ENCODE measurements at places on chromosomes 3 and 15.
A peak's percentile ranks its signal among the peaks of the same experiment; 100 is the strongest.

GRCh38 chr15:93049914-93050578 lies 39.0 kb downstream of the RGMA start:
- no peaks in the 10 kb centered on the region for H3K27me3 ChIP-seq
- DNase-seq, result no peak
- H3K4me1 ChIP-seq, result no peaks in the 10 kb centered on the region
- H3K36me3 ChIP-seq, result no peaks in the 10 kb centered on the region

DNA sequence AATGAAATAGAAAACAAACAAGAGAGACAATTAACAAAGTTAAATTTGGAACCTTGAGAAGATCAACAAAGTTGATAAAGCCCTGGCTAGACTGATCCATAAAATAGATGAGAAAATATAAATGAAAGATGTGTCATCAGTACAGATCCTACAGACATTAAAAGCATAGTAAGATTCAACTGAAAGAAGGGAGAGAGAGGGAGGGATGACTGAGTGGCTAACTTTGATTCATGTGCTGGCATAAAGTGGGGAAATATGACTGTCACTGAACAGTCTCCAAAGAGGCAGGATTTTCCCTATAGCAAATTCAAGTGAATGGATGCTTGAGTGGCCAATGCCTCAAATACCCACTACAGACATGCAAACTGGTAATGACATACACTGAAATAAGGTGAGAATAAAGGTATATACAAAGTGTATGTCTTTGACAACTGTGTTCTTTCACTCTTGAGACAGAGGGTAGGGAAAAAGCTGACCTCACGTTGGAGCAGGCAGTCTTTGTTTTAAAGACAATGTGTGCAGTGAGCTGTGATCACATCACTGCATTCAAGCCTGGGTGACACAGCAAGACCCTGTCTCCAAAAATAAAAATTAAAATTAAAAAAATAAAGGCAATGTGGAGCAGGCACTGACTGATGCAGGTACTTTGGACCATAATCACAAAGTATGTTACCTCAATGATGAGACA lies 35.9 kb upstream of the CHD2 start:
- H3K36me3 ChIP-seq, result no peaks in the 10 kb centered on the region
- no peak overlapping the region for H3K4me3 ChIP-seq
- DNase-seq, result no peak
- H3K27me3 ChIP-seq, result no peaks in the 10 kb centered on the region
- H3K27ac ChIP-seq, result no peak overlapping the region

DNA sequence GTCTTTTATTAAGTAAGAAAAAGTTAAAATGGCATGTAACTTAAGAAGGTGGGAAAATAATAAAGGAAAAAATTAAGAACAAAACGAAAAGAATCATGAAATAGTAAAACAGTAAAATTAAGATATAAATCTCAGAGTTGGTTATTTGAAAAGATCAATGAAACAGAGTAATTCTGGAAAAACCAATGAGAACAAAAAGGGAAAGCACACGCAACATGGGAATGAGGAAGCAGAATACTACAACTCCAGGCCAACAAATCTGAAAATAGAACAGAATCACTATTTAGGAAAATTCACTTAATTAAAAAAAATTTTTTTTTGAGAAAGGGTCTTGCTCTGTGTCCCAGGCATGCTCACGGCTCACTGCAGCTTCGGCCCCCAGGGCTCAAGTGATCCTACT lies 30.7 kb downstream of the WHAMM start:
- no peak overlapping the region for H3K27ac ChIP-seq
- no peaks in the 10 kb centered on the region for H3K4me1 ChIP-seq
- no peaks in the 10 kb centered on the region for H3K27me3 ChIP-seq
- DNase-seq, result no peak

- H3K36me3 ChIP-seq, result no peaks in the 10 kb centered on the region
- no peaks in the 10 kb centered on the region for H3K4me1 ChIP-seq
- no peaks in the 10 kb centered on the region for H3K27me3 ChIP-seq
- no peak overlapping the region for H3K27ac ChIP-seq
- H3K4me3 ChIP-seq, result no peak overlapping the region
These were observed 38.9 kb upstream of the MYZAP start for GRCh38 chr15:57552678-57553334.

GRCh38 chr15:71182522-71182921 lies 67.3 kb downstream of the THSD4 start:
- no peak overlapping the region for H3K4me3 ChIP-seq
- H3K27me3 ChIP-seq, result no peaks in the 10 kb centered on the region
- no peak for DNase-seq
- H3K4me1 ChIP-seq, result no peaks in the 10 kb centered on the region
- no peak overlapping the region for H3K27ac ChIP-seq

GRCh38 chr3:99418209-99418635 lies 220.2 kb upstream of the COL8A1 start:
- no peaks in the 10 kb centered on the region for H3K4me1 ChIP-seq
- no peak for DNase-seq
- no peak overlapping the region for H3K4me3 ChIP-seq

DNA sequence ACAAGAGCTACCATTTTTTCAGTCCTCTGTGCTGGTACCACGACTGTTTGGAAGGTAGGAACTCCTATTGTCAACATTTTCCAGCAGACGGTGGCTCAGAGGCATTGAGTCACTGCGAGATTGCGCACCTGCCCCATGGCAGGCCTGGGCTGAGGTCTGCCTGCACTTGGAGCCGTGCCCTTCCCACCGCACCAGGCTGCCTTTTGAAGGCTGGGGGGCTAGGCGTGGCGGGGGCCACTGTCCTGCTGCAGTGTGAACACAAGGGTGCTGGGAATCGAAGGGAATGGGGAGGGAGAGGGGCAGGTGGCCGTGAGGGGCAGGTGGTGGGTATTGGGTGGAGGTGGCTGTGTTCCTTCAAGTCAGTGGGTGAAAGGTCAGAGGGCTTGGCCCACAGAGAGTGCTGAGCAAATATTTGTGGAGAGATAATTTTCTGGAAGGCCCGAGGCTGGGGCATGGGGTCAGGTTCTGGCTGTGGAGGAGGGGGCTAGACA lies 16.3 kb downstream of the SNX33 start:
- no peak overlapping the region for H3K4me3 ChIP-seq
- peak overlapping the region; percentile 78 for H3K27ac ChIP-seq
- H3K27me3 ChIP-seq, result no peaks in the 10 kb centered on the region
- DNase-seq, result no peak
- no peaks in the 10 kb centered on the region for H3K36me3 ChIP-seq
- H3K4me1 ChIP-seq, result no peaks in the 10 kb centered on the region

DNA sequence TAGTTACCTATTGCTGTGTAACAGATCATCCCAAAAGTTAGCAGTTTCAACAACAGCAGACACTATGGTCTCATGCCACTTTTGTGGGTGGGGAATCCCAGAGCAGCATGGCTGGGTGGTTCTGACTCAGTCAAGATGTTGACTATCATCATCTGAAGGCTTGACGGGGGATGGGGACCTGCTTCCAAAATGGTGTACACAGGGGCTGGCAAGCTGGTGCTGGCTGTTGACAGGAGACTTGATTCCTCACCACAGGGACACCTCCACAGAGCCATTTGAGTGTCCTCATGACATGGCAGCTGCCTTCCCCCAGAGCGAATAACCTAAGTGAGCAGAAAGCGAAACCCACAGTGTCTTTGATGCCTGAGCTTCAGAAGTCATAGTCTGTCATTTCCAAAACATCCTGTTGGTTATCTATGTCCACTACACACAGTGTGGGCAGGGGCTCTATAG lies 19.1 kb downstream of the DNAJB8 start:
- no peak overlapping the region for H3K4me3 ChIP-seq
- H3K4me1 ChIP-seq, result no peaks in the 10 kb centered on the region
- H3K27me3 ChIP-seq, result no peaks in the 10 kb centered on the region
- H3K27ac ChIP-seq, result no peak overlapping the region

- H3K27ac ChIP-seq, result no peak overlapping the region
- H3K4me1 ChIP-seq, result no peaks in the 10 kb centered on the region
- no peaks in the 10 kb centered on the region for H3K27me3 ChIP-seq
- peaks cover 36% of the 10 kb centered on the region for H3K36me3 ChIP-seq
These were observed 11.1 kb upstream of the MUC20 start for GRCh38 chr3:195709676-195710085.

- H3K36me3 ChIP-seq, result no peaks in the 10 kb centered on the region
- H3K4me1 ChIP-seq, result no peaks in the 10 kb centered on the region
- H3K27me3 ChIP-seq, result no peaks in the 10 kb centered on the region
- no peak overlapping the region for H3K4me3 ChIP-seq
- no peak overlapping the region for H3K27ac ChIP-seq
These were observed 87.4 kb upstream of the GPR149 start for GRCh38 chr3:154517404-154517803.

GRCh38 chr15:81381720-81382119 lies 7.7 kb upstream of the TMC3 start:
- DNase-seq, result no peak
- no peak overlapping the region for H3K4me3 ChIP-seq
- H3K27ac ChIP-seq, result no peak overlapping the region
- peaks cover 5% of the 10 kb centered on the region for H3K4me1 ChIP-seq

- no peaks in the 10 kb centered on the region for H3K27me3 ChIP-seq
- H3K36me3 ChIP-seq, result no peaks in the 10 kb centered on the region
- H3K4me3 ChIP-seq, result no peak overlapping the region
- H3K4me1 ChIP-seq, result no peaks in the 10 kb centered on the region
- no peak for DNase-seq
These were observed 45.6 kb upstream of the STRIT1 start for GRCh38 chr3:155339052-155339451.

GRCh38 chr3:52240059-52240885 lies 1.3 kb upstream of the TWF2 start:
- H3K4me3 ChIP-seq, result no peak overlapping the region
- peaks cover 52% of the 10 kb centered on the region for H3K4me1 ChIP-seq
- H3K36me3 ChIP-seq, result no peaks in the 10 kb centered on the region

DNA sequence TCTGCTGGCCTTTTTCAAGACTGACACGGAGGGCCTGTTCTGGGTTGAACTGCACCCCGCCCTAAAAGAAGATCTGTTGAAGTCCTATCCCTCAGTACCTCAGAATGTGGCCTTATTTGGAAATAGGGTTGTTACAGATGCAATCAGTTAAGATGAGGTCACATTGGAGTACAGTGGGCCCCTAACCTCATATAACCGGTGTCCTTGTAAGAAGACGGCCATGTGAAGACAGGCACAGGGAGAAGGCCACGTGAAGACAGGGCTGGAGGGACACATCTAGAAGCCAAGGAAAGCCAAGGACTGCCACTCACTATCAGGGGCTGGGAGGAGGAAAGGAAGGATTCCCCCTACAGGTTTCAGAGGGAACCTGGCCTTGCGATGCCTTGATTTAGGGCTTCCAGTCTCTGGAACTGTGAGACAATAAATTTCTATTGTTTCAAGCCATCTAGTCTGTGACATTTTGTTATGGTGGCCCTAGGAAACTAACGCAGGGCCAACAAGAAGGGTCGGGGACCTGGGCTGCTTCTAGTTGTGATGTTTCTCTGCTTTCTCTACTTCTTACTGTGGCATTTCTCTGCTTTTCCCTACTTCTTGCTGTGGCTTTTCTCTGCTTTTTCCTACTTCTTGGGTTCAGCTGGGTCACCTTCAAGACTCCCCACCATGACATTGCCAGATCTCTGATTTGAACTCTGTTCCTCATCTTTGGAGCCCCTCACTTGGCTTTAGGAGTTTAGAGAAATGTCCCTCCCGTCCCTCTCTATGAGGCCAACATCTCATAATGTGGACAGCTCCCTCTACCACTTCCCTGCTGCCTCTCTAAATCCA lies 4.8 kb upstream of the CCDC174 start:
- no peak overlapping the region for H3K4me3 ChIP-seq
- H3K4me1 ChIP-seq, result no peaks in the 10 kb centered on the region
- no peaks in the 10 kb centered on the region for H3K27me3 ChIP-seq
- no peak for DNase-seq
- H3K36me3 ChIP-seq, result no peaks in the 10 kb centered on the region

- no peak for DNase-seq
- H3K4me3 ChIP-seq, result peak overlapping the region; percentile 85
- peak overlapping the region; percentile 91 for H3K27ac ChIP-seq
- H3K27me3 ChIP-seq, result no peaks in the 10 kb centered on the region
- no peaks in the 10 kb centered on the region for H3K36me3 ChIP-seq
- peaks cover 2% of the 10 kb centered on the region for H3K4me1 ChIP-seq
These were observed 775 bp downstream of the TTC21A start for GRCh38 chr3:39108200-39108710.

- no peak overlapping the region for H3K27ac ChIP-seq
- no peak overlapping the region for H3K4me3 ChIP-seq
These were observed 42.4 kb downstream of the TNIK start for GRCh38 chr3:171417813-171418212.
